ENCODE measurements at places on chromosomes 12 and 14.

GRCh38 chr12:67543021-67543770 lies 105.3 kb upstream of the DYRK2 start:
- no peak for DNase-seq

DNA sequence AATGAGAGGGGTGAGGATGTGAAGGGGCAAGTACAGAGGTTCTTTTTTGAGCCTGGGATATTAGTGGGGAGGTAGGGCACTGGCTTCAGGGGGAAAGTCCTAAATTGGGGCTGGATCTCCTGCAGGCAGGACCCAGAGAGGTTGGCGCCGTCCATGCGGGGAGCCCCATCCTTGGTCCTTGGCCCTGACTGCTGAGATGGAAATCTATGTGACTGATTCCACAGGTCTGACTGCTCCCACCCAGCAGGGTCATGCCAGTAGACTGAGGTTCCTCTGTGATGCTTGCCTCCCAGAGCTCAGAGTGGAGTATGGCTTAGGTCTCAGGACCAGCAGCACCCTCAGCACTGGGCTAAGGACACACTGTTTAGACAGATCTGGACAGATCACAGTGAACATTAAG lies 988.6 kb upstream of the TMEM132C start:
- DNase-seq: no peak

- peak; percentile 64 for DNase-seq
These were observed at the start of gene SLC39A2 for GRCh38 chr14:20998674-20999366. Gene SLC39A2, plus strand, starts transcription at chr14:20999293. Its CDS starts 154 bp downstream, at chr14:20999447.

GRCh38 chr12:109946505-109946904 lies 46.4 kb downstream of the TCHP start:
- peak; percentile 68 for DNase-seq

- DNase-seq: no peak
These were observed 415.9 kb downstream of the FUT8 start for GRCh38 chr14:65828396-65828795.

- DNase-seq: no peak
These were observed 4.9 kb downstream of the DDX54 start for GRCh38 chr12:113180333-113180732.

- DNase-seq: peak; percentile 52
These were observed 5.8 kb downstream of the ASPG start for GRCh38 chr14:104091061-104091926.

GRCh38 chr14:99737451-99737951 lies 53.4 kb downstream of the CYP46A1 start:
- DNase-seq: no peak

DNA sequence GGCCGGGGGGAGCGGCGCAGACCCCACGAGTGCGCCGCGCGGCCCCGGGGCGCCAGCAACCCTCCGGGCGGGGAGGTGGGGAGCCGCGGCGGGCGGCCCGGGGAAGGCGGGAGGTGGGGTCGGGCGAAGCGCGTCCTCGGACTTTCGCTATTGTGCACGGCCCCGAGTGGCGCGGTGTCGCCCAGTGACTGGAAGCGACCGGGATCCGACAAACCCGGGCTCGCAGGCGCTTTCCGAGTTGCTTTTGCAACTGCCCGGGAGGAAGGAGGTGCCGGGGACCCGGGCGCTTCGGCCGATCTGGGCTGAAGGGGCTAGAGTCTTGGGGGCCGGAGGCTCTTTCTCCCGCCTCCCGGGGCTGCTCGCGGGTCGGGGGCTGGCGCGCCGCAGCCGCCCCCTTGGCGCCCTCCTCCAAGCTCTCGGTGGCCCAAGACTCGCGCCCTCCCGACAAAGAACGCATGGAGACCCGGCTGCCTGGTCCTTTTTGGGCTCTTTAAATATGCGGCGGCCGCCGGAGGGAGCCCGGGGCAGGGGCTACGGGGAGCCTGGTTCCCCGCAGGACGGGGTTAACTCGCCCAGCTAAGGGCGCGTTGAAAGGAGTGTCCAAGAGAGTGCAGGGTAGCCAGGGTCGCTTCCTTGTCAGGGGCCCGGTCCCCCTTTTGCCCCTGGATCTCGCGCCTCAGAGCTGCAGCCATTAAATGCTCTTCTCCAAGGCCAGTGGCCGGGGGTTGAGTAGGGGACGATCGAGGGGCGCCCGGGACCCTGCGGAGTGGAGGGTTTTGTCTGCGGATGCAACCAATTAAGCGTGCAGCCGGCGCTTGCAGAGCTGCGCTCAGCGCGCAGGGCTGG lies 1.4 kb downstream of the HMGA2 start:
- DNase-seq: peak; percentile 81

DNA sequence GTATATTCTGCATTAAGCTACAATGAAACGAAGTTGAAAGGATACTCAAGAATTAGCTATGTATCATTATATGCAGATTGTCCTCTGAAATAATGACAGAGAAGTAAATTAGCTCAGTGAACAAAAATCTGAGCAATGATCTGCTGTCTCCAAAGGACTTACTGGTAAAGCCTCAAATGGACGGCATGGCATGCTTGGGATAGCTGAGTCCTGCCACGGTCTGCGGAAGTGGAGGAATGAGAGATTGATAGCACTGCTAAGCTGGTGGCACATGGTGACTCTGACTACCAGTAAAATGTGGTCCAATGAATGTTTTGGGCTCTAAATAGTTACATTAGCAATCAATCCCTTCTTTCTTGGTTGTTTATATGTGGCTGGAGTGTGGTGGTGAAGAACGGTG lies 3.7 kb upstream of the DENND5B start:
- no peak for DNase-seq

DNA sequence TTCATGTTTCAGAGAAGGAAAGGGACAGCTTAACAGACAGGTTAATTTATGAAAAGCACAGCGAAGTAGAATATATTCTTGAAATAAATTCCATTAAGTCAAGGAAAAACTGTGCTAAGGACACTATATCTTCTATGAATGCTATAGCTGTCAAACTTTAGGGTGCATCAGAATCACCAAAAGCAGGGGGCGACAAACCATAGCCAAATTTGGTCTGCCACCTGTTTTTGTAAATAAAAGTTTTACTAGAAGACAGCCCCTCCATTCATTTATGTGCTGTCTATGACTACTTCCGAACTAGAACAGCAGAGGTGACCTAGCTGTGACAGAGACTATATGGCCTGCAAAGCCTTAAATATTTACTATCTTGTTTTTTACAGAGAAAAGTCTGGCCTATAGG lies 25.9 kb downstream of the PPP4R3A start:
- DNase-seq: no peak

DNA sequence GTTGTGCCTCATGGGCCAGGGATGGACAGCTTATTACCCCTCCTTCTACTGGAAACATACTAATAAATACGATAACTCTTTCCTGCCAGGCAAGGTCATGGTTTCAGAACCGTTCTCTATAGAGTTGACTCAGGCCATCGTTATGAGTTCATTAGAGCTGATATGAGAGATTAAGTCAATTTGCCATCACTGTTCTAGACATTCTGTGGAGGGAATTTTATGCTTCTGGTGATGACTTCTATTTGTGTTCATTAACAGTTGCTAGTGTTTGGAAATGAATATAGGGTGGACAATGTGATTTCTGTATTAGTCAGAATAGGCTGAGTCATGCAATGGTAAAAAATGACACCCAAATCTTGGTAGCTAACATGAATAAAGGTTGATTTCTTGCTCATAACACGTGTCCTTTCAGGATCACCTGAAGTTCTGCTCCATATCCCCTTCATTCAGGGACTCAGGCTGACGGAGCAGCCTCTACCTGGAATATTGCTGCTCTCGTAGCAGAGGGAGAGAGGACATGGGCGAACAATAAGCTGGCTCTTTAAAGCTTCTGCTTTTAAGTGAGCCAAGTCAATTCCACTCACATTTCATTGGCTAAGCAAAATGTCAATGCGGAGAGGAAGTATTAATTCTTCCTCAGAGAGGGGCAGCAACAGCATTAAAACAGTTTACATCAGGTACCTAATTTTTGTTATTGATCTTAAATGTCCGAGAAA lies 18.5 kb upstream of the TBPL2 start:
- no peak for DNase-seq

GRCh38 chr12:76976777-76977382 lies 88.5 kb downstream of the E2F7 start:
- no peak for DNase-seq

DNA sequence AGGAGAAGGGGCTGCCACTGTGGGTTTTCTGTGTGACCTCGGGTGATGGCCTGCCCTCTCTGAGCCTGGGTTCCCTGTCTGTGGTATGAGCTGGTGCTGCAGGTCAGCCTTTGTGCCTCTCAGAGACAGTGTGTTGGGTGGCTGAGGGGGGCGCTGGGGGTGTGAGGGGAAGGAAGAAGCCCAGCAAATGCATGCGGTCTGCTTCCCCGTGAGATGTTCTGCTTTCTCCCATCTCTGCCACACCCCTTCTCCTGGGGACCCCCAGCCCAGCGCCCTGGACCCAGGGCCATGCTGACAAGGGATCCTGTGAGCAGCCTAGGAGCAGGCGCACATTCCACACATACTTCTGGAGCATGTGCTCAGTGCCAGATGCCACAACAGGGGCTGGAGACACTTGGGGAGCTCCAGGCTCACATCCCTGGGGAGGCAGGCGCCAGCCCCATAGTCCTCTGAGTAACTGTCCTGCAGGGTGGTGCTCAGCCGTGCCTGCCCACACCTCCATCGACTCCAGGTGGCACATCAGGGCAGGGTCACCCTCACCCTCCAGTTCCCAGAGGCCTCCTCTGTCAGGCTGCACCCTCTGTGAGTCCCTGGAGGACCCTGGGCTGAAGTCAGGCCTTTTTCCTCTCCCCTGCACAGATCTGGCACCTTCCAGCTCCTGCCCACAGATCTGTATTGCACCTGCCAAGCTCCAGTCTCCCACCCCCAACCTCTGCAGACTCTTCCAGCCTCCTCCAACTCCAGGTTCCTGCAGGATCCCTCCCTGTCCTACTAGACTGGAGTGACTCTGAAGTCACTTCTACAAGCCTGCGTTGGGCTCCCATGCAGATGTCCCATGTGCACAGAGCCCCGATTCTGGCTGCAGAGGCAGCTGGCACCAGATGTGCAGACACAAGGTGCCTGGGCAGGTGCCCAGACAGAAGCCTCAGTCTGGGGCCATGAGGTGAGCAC lies 205.6 kb downstream of the KIF26A start:
- DNase-seq: peak; percentile 49

DNA sequence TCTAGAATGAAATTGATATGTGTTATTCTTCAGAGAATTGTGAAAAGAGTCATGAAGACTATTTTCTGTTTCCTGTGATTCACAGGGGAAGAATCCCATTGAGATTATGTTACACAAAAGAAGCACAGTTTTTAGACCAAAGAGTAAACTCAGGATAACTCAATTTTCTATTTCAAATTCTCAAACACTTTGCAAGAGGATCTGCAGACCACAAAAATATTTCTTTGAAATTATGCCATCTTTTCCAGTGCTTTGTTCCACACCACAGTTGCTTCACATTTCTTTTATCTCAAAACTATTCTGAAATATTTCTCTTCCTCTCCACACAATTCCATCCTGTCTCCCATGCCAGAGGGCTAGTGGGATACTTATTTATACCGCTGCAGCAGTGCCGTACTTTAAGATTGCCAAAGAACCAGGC lies 188.9 kb upstream of the FOXG1 start:
- no peak for DNase-seq

GRCh38 chr14:41607304-41607775 lies 664 bp downstream of the LRFN5 start:
- DNase-seq: no peak

DNA sequence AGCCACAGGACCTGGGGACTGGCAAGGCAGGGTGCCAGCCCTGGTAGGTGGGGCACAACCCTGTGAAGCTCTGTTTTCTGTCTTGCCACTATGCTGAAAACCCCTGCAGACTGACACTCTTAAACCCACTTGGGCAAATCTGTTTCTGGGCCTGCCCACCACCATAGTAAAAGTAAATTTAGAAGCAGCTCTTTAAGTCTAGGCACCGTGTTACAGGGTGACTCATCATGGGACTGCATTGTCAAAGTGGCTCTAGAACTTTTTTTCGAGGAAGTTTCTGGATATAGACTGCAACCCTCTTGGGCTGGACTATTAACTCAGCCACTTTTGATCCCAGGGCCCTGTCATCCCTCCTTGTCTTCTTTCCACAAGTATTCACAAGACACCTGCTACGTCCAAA lies 7.7 kb downstream of the TUNAR start:
- no peak for DNase-seq

- no peak for DNase-seq
These were observed 91.9 kb downstream of the KIF26A start for GRCh38 chr14:104230119-104230815.
